ENCODE measurements at places on chromosomes 3 and 15.
A peak's percentile ranks its signal among the peaks of the same experiment; 100 is the strongest.

DNA sequence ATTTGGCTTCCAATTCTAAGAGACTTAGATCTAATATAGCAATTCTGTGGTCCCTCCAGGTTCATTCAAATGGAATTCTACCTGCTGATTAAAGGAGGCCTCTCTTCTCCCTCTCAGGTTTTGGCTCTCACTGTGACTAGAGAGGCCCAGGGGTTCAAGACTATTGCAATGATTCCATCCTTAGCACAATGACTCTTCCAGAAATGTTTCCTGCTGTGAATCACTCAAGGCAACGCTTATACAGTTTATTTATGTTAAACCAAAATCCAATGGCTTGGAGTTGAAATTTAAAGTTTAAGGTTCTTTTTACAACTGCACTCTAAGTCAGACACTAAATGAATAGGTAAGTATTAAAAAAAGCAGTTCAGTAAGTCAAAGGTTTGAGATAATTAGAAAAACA lies 39.9 kb downstream of the IFT57 start:
- DNase-seq, result no peak

DNA sequence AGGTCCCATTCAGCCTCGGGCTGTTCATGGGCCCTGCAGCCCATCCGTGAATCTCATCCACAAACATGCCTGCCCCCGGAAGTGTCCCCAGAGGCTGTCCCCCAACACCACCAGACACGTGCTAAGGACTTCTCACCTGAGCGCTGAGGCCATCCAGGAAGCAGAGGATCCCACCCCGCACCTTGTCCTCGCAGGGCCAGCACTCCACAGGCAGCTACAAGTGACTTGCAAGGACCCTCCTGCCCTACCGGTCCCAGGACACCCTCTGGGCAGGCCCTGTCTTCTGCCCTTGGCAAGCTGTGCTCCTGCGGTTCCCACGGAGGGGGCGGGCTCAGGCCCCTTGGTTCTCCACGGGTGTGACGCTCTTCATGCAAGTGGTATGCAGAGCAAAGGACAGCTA lies 146.0 kb downstream of the NUP210 start:
- DNase-seq, result no peak

GRCh38 chr3:104628185-104628789 lies 738.4 kb upstream of the ALCAM start:
- DNase-seq, result peak; percentile 2

GRCh38 chr3:111999484-112000324 lies 982 bp downstream of the TAGLN3 start:
- DNase-seq, result no peak

DNA sequence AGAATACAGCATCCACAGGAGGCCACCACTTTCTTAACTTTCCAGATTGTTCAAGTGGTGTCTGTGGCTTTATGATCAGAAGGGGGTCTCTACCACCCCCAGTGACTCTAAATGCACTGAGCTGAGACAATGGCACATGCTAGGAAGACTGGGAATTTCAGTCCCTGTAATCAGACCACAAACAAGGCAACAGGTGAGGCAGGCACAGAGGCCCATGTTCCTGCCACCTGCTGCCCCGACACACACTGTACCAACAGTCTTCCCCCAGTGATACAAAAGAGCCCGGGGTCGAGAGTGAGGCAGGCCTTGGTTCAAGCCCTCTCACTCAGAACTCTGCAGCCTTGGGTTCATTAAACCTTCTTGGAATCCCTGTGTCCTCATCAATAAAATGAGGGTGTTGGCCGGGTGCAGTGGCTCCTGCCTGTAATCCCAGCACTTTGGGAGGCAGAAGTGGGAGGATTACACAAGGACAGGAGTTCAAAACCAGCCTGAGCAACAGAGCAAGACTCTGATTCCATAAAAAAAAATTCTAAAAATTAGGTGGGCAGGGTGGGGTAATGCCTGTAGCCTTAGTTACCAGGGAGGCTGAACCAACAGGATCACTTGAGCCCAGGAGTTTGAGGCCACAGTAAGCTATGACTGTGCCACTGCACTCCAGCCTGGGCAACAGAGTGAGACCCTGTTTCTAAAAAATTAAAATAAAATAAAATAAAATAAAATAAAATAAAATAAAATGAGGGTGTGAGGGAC lies 55.8 kb downstream of the ADCY5 start:
- no peak for DNase-seq

DNA sequence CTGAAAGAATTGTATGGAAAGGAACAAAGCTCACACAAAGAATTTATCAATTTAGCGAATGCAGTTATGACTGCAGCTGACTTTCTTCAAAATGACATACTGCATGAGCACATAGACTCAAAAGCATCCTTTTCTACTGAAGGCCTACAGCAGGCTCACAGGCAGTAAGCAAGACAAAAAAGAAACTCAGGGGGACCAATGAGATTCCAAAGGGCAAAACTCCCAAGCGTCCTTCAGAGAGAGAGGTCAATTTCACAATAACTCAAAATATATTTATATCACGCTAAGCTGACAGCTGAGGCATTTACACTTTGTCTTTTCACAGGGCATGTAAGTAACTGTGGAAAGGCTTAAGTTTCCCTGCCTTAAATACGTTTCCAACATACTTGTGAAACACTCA lies 427.9 kb upstream of the RASGRP1 start:
- DNase-seq, result no peak

- DNase-seq, result no peak
These were observed 3.1 kb upstream of the RPAP1 start for GRCh38 chr15:41546851-41547786.
